Foreskin keratinocyte (primary cell): ENCODE measurements at places on chromosomes 16 and 17. TPM values are rescaled to one million over a fixed set of nuclear protein-coding genes. Genes with fewer than 3 reads are reported as not detected.

The ANKFY1 gene
- 36.5 and 40.6 TPM in 2 replicates for total RNA-seq

The COPS3 gene
- total RNA-seq, result 91.4 and 98.3 TPM in 2 replicates

The SLC6A4 gene
- not detected in 2 replicates for total RNA-seq

The CES1 gene
- 0.10 TPM in 1 of 2 replicates, not detected in the other for total RNA-seq

The CCL4L2 gene
- total RNA-seq, result not detected in 2 replicates

The CACNG3 gene
- total RNA-seq, result not detected in 2 replicates

The SOX15 gene
- total RNA-seq, result 176 and 179 TPM in 2 replicates

The SCNN1B gene
- total RNA-seq, result 0.07 TPM in 1 of 2 replicates, not detected in the other

The TEKT1 gene
- not detected in 2 replicates for total RNA-seq

The CDRT4 gene
- 0.24 and 0.71 TPM in 2 replicates for total RNA-seq

The SPNS2 gene
- total RNA-seq, result 0.31 and 0.35 TPM in 2 replicates

The DNAAF8 gene
- 0.18 and 0.31 TPM in 2 replicates for total RNA-seq

The ITGAD gene
- not detected in 2 replicates for total RNA-seq

The RTN4RL1 gene
- total RNA-seq, result 2.6 and 4.2 TPM in 2 replicates

The TAT gene
- total RNA-seq, result not detected in 2 replicates

The STH gene
- total RNA-seq, result not detected in 2 replicates
